Effector memory CD8-positive, alpha-beta T cell (primary cell): ENCODE measurements at places on chromosomes 7 and 10.

DNA sequence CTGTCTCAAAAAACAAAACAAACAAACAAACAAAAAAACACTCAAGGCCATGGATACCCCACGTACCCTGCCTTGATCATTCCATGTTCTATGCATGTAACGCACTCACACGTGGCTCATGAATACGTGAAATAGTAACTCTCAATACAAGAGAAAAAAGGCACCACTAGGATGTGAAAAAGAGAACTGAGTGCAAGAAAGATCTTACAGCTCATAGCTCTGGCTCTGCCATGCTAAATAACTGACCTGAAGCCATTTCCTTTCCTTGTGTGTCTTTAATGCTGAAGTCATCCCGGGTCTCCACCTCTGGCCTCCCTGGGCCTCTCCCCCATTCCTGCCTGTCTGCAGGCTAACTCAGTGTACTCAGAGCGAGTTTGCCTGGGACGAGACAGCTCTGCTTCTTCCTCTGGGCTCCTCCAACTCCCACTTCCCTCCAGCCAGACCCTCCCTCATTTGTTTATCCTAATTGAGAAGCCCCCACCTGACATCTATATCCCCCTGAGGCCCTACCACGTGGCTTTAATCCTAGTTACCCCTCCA, 117.3 kb downstream of the PRPF18 start:
- peaks cover 9% of the 10 kb centered on the region for H3K4me1 ChIP-seq
- no peak for DNase-seq
- H3K27ac ChIP-seq, result no peak overlapping the region
- peaks cover 100% of the 10 kb centered on the region for H3K27me3 ChIP-seq

DNA sequence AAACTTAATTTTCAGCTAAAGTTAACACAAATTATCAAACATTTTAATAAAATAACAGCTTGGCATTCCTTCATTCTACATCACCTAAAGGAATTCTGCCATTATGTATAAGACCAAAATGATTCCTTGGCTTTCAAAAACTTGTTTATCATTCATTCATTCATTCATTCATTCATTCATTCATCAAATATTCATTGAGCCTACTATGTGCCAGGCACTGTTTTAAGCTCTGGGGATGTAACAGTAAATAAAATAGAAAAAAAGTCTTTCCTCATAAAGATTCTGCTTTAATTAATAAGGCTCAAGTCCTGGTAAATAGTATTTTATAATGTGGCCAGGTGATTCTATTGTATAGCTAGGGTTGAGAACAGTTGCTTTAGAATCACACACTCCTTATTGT, 127.9 kb downstream of the GPR85 start:
- H3K27ac ChIP-seq, result no peak overlapping the region
- no peak overlapping the region for H3K4me3 ChIP-seq
- H3K4me1 ChIP-seq, result no peaks in the 10 kb centered on the region
- no peak for DNase-seq
- peaks cover 58% of the 10 kb centered on the region for H3K27me3 ChIP-seq

DNA sequence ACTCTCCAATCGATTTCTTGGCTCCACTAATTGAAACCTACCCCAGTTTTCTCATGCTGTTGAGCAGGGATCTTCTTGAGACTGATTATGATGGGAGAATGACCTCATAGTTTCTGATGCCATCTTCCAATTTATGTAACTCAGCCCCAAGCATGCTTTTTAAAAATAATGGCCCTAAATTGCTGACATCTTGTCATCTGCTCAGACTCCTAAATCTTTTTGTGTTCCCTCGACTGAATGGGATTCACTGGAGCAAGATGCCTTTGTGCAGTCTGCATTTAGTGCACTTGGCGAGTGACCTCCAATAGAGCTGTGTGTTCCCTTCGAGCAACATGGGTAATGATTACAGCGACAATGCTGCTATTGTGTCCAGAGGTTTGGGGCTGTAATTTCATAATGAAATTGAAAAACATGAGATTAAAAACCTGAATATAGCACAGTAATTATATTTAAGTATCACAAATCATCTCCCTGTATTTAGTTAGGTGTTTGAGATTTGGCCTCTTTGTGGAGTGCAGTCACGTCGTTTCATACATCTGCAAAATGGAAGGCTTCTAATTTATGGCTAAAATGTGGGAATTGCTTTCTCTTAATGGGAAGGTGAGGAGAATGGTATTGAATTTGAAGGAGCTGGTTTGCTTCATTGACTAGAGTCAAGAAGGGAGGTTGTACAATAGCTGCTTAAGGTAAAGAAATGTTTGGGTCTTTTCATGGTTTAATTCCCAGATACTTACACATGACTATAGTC, 192.9 kb downstream of the AUTS2 start:
- H3K4me1 ChIP-seq, result no peaks in the 10 kb centered on the region
- H3K36me3 ChIP-seq, result no peaks in the 10 kb centered on the region
- no peak overlapping the region for H3K27ac ChIP-seq
- no peak overlapping the region for H3K4me3 ChIP-seq

- no peaks in the 10 kb centered on the region for H3K36me3 ChIP-seq
- H3K27ac ChIP-seq, result no peak overlapping the region
- peaks cover 2% of the 10 kb centered on the region for H3K27me3 ChIP-seq
- no peak for DNase-seq
- no peak overlapping the region for H3K4me3 ChIP-seq
- H3K4me1 ChIP-seq, result no peaks in the 10 kb centered on the region
These were observed 26.5 kb upstream of the CHST15 start for GRCh38 chr10:124119946-124120345.

GRCh38 chr10:15137036-15137359, 31.5 kb downstream of the NMT2 start:
- H3K27me3 ChIP-seq, result no peaks in the 10 kb centered on the region
- peak overlapping the region; percentile 68 for H3K27ac ChIP-seq
- no peak overlapping the region for H3K4me3 ChIP-seq
- no peak for DNase-seq

DNA sequence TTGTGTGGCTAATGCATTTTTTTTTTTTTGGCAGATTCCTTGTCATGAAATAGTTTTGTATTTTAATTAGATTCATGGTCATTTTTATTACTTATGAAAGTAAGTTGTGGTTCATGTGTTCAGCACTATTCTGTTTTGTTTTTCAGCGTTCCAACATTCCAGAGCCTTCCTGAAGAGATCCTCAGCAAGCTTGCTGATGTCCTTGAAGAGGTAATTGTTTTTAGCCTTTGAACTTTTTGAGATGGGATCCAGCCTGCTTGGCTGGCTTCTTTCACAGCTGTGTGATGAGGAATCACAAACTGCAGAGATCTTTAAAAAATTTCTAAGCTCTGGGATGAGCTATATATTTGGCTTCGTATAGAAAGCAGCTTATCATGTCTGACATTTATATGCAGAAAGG, 208.0 kb upstream of the CSTF2T start:
- no peaks in the 10 kb centered on the region for H3K27me3 ChIP-seq
- H3K27ac ChIP-seq, result no peak overlapping the region
- DNase-seq, result no peak

DNA sequence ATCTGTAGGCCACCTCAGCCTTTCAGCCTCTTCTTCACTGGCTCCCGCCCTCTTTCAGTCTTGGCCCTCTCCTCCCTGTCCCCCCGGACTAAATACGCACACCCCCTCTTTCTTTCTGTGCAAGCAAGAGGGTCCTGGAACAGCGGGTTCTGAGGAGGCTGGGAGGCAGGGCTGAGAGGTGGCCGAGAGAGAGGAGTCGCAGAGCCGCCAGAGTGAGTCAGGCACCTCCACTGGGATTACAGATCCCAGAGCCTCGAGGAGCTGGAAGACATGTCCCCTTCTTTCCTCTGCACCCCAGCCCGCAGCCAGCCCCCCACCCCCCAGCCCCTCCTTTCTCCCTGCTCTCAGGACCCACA, 182 bp downstream of the CCDC136 start:
- no peak overlapping the region for H3K27ac ChIP-seq
- H3K27me3 ChIP-seq, result no peaks in the 10 kb centered on the region
- H3K36me3 ChIP-seq, result peaks cover 6% of the 10 kb centered on the region
- peak overlapping the region; percentile 87 for H3K4me3 ChIP-seq
- no peak for DNase-seq
- peaks cover 8% of the 10 kb centered on the region for H3K4me1 ChIP-seq

DNA sequence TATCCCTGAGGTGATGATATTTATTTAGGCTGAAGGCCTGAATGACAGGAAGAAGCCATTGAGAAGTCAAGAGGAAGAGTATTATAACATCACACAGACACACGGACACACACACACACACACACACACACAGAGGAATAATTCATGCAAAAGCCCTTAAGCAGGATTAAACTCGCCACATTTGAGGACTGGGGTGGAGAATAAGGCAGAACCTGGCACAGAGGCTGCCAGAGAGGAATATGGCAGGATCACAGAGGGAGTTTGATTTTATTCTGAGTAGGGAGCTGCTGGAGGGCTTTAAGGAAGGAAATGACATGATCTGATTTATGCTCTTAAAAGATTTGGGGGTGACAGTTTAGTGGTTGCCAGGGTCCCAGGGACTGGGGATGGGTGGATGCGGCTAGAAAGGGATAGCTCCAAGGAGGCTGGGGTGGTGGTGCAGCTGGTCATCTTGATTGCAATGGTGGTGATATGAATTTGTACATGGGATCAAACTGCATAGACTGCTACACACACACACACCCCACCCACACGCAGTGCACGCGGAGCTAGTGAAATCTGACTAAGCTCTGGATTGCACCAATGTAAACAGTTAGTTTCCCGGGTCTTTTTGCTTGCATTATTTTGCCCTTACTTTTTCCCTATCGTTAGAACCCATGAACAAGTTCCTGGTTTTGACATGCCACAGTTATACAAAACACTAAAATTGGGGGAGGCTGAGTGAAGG, 11.2 kb downstream of the SMURF1 start:
- DNase-seq, result no peak
- no peaks in the 10 kb centered on the region for H3K36me3 ChIP-seq
- no peaks in the 10 kb centered on the region for H3K27me3 ChIP-seq
- H3K4me3 ChIP-seq, result no peak overlapping the region

DNA sequence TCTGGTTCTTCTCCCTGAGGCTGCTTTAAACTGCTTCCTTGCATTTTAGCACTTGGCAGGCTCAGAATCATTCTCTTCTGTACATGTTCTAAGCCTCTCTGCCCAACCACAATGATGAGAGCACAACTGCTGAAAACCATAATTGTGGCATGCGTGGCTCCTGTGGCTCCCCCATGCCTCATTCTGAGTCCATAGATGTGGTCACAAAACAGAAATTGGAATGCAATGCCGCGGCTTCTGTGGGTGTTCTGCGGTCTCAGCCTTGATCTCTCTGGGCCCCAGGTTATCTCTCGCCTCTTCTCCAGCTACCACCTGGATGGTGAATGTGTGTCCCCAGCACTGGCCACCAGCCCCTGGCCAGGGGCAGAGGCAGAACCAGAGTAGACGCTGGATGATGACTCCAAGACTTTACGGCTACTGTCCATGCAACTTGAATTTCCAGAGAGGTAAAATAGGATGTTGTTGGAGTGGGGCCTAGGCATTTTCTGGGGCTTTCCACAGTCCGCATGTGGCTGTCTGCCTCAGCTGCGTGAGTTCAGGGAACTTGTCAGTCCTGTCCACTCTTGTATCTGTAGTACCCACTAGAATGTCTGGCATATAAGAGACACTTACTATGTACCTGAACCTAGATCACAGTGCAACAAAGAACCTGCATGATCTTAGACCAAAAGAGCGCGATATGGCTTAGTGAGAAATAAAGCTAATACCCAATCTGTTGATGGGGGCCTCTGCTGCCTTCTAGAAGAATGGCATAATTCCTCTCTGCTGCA, 52.4 kb upstream of the ADRB1 start:
- H3K36me3 ChIP-seq, result no peaks in the 10 kb centered on the region
- no peak overlapping the region for H3K4me3 ChIP-seq
- DNase-seq, result no peak
- H3K27me3 ChIP-seq, result peaks cover 9% of the 10 kb centered on the region
- no peak overlapping the region for H3K27ac ChIP-seq

DNA sequence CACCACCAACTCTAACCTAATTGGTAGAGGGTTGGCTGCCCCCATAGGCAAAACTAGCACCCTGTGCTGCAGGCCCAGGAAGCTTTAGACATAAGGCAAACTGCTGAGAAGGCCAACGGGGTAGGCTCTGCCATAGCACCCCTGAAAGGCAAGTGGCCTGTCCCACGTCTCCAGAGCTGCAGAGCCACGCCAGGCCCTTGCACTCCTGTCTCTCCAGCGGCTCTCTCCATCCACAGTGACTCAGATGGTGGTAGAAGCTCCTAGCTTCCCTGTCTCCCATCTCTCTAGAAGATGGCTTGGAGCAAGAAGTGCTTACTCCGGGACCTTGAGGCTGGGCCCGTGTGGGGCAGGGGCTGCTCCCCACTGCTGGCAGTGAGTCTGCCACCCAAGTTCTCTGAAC, 310.6 kb upstream of the ZMIZ1 start:
- no peak overlapping the region for H3K27ac ChIP-seq
- no peak overlapping the region for H3K4me3 ChIP-seq
- no peaks in the 10 kb centered on the region for H3K36me3 ChIP-seq
- peaks cover 19% of the 10 kb centered on the region for H3K27me3 ChIP-seq
- DNase-seq, result no peak

- no peak overlapping the region for H3K27ac ChIP-seq
- H3K4me3 ChIP-seq, result no peak overlapping the region
These were observed 13.5 kb upstream of the TSPAN13 start for GRCh38 chr7:16739863-16740622.

DNA sequence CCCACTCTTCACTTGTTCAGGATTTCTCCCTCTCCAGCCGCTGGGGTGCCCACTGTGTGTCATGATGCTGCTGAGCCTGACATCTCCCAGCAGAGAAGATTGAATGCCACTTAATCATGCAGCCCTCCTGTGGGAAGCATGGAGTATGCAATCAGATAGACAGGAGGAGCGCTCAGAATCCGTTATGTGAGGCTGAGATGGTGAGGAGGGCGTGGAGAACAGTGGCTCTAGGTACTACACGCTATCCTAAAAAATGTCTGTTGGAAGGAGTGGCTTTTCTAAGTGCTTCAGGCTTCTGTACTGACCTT, 334.3 kb downstream of the LRMDA start:
- H3K4me3 ChIP-seq, result no peak overlapping the region
- H3K27ac ChIP-seq, result no peak overlapping the region
- H3K4me1 ChIP-seq, result no peaks in the 10 kb centered on the region
- no peak for DNase-seq
- H3K27me3 ChIP-seq, result peaks cover 15% of the 10 kb centered on the region

GRCh38 chr7:106597751-106598546, 63.0 kb downstream of the CCDC71L start:
- H3K27me3 ChIP-seq, result peaks cover 16% of the 10 kb centered on the region
- no peaks in the 10 kb centered on the region for H3K36me3 ChIP-seq
- no peak overlapping the region for H3K4me3 ChIP-seq
- no peak overlapping the region for H3K27ac ChIP-seq
- peaks cover 6% of the 10 kb centered on the region for H3K4me1 ChIP-seq

GRCh38 chr10:31618541-31619291, 299.7 kb downstream of the ZEB1 start:
- peaks cover 42% of the 10 kb centered on the region for H3K27me3 ChIP-seq
- H3K36me3 ChIP-seq, result no peaks in the 10 kb centered on the region
- H3K4me3 ChIP-seq, result no peak overlapping the region
- no peak overlapping the region for H3K27ac ChIP-seq

DNA sequence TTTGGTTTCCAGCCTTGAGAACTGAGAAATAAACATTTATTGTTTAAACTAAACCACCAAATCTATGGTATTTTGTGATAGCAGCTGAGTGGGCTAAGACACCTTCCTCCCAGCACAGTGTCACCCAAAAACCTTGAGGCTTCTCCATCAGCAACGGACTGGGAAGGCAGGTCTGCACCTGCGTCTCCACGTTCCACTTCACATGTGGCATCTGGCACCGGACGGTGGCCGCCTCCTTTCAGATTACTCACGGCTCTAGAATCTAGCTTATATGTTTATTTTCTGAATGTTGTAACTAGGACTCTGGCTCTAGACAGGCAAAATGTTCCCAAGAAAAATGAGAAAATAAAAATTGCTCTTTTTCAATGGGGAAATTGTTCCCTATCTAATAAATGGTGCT, 201.0 kb downstream of the ADARB2 start:
- no peak overlapping the region for H3K4me3 ChIP-seq
- H3K27ac ChIP-seq, result no peak overlapping the region
- peaks cover 29% of the 10 kb centered on the region for H3K27me3 ChIP-seq
- no peaks in the 10 kb centered on the region for H3K4me1 ChIP-seq
